T-cell (primary cell): ENCODE measurements at places on chromosomes 12 and 14.

GRCh38 chr12:2214411-2214810 is 161.6 kb downstream of the CACNA1C start:
- H3K4me3 ChIP-seq, result no peak overlapping the region
- no peak for DNase-seq
- no peaks in the 10 kb centered on the region for H3K4me1 ChIP-seq
- H3K27me3 ChIP-seq, result no peaks in the 10 kb centered on the region

GRCh38 chr12:3792623-3793288 is 39.8 kb upstream of the CRACR2A start:
- H3K27ac ChIP-seq, result no peak overlapping the region
- H3K4me3 ChIP-seq, result no peak overlapping the region
- no peaks in the 10 kb centered on the region for H3K4me1 ChIP-seq
- H3K27me3 ChIP-seq, result no peaks in the 10 kb centered on the region
- no peak for DNase-seq

DNA sequence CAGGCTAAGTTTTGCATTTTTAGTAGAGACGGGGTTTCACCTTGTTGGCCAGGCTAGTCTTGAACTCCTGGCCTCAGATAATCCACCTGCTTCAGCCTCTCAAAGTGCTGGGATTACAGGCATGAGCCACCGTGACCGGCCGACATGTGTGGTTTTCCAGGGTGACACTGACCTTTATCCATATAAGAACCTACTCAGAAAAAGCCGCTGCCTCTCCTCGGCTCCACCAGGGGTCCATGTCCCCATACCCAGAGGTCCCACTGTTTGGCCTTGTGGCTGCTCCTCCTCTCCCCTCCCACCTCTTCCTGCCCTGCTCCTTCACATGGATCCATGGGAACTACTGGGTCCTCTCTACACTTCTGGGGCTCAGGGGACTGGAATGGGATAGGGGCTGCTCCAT is 64.6 kb downstream of the PTPN21 start:
- H3K4me1 ChIP-seq, result no peaks in the 10 kb centered on the region
- H3K27me3 ChIP-seq, result peaks cover 18% of the 10 kb centered on the region
- no peak for DNase-seq
- no peaks in the 10 kb centered on the region for H3K36me3 ChIP-seq

GRCh38 chr14:102074415-102074964 is 12.4 kb downstream of the HSP90AA1 start:
- no peak overlapping the region for H3K27ac ChIP-seq
- DNase-seq, result no peak
- no peak overlapping the region for H3K4me3 ChIP-seq
- peaks cover 4% of the 10 kb centered on the region for H3K4me1 ChIP-seq
- peaks cover 9% of the 10 kb centered on the region for H3K36me3 ChIP-seq
- no peaks in the 10 kb centered on the region for H3K27me3 ChIP-seq

DNA sequence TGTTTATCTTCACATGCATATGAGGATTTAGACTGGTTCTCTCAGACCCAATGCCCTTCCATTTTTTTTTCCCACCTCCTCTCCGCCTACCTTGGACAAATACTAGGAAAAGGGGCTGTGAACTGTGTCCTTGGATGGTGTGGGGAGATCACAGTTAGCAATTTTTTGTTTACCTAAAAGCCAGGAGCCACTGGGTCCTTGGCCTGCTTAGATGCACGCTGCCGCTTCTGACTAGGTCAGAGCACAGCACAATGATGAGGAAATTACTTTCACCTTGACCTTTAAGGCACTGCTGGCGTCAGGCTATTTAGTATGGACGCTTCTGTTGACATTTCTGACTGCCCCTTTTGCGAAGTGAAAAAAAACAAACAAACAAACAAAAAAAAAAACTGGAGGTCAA is 1.9 kb downstream of the CCDC38 start:
- no peak overlapping the region for H3K27ac ChIP-seq
- H3K4me3 ChIP-seq, result no peak overlapping the region
- no peaks in the 10 kb centered on the region for H3K36me3 ChIP-seq
- peaks cover 15% of the 10 kb centered on the region for H3K4me1 ChIP-seq

GRCh38 chr12:49730568-49731101 is 10.7 kb upstream of the TMBIM6 start:
- no peaks in the 10 kb centered on the region for H3K27me3 ChIP-seq
- H3K27ac ChIP-seq, result no peak overlapping the region
- no peak overlapping the region for H3K4me3 ChIP-seq
- H3K4me1 ChIP-seq, result no peaks in the 10 kb centered on the region
- H3K36me3 ChIP-seq, result no peaks in the 10 kb centered on the region

DNA sequence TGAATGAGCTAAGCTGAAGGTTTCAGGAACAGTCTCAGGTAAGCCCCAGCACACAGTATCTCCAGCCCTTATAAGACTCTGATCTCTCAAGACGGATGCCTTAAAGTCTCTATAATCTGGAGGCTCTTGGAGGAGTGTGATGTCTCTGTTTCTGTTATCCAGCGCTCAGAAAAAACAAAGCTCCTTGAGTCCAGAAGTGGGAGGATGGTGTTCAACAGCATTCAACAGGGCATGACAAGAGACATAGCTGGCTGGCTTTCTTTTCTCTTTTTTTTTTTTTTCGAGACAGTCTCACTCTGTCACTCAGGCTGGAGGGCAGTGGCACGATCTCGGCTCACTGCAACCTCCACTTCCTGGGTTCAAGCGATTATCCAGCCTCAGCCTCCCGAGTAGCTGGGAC is 31.6 kb upstream of the TESC start:
- no peak overlapping the region for H3K27ac ChIP-seq
- no peak overlapping the region for H3K4me3 ChIP-seq
- H3K36me3 ChIP-seq, result no peaks in the 10 kb centered on the region
- no peak for DNase-seq
- H3K4me1 ChIP-seq, result peaks cover 20% of the 10 kb centered on the region
- H3K27me3 ChIP-seq, result no peaks in the 10 kb centered on the region

GRCh38 chr14:61475316-61475715 is 153.9 kb downstream of the PRKCH start:
- no peaks in the 10 kb centered on the region for H3K27me3 ChIP-seq
- H3K4me1 ChIP-seq, result peaks cover 87% of the 10 kb centered on the region
- DNase-seq, result no peak
- peaks cover 36% of the 10 kb centered on the region for H3K36me3 ChIP-seq
- peak overlapping the region; percentile 99 for H3K27ac ChIP-seq

DNA sequence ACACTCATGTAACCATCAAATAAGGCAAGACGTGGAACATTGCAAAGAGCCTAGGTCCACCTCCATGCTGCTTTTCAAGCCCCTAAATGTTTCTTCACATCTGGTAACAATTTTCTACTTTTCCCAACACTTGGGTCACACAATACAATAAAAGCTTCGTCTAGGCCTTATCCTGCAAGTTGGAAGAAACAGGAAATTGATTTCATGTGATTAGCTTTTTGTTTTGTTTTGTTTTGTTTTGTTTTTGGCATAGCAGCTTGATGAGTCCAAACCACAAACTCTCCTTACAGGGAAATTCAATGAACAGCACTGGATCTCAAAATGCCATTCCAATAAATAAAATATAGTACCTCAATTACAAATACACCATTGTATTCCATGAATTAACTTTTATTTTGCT is 19.3 kb downstream of the TAS2R50 start:
- no peak overlapping the region for H3K27ac ChIP-seq
- no peak overlapping the region for H3K4me3 ChIP-seq
- no peaks in the 10 kb centered on the region for H3K27me3 ChIP-seq
- no peaks in the 10 kb centered on the region for H3K36me3 ChIP-seq
- DNase-seq, result no peak
- no peaks in the 10 kb centered on the region for H3K4me1 ChIP-seq

GRCh38 chr14:39350866-39351265 is 81.4 kb downstream of the FBXO33 start:
- no peaks in the 10 kb centered on the region for H3K4me1 ChIP-seq
- DNase-seq, result no peak
- no peak overlapping the region for H3K4me3 ChIP-seq
- no peaks in the 10 kb centered on the region for H3K27me3 ChIP-seq
- no peak overlapping the region for H3K27ac ChIP-seq

GRCh38 chr14:22052795-22053194 is 379.2 kb upstream of the OR4E1 start:
- H3K4me1 ChIP-seq, result peaks cover 4% of the 10 kb centered on the region
- peak; percentile 1 for DNase-seq
- peak overlapping the region; percentile 0 for H3K4me3 ChIP-seq
- H3K27me3 ChIP-seq, result no peaks in the 10 kb centered on the region

- no peak for DNase-seq
- H3K27ac ChIP-seq, result no peak overlapping the region
- H3K36me3 ChIP-seq, result peaks cover 3% of the 10 kb centered on the region
- H3K4me3 ChIP-seq, result no peak overlapping the region
- no peaks in the 10 kb centered on the region for H3K27me3 ChIP-seq
Measured at GRCh38 chr14:102729825-102730224, 47.4 kb upstream of the TRAF3 start.

DNA sequence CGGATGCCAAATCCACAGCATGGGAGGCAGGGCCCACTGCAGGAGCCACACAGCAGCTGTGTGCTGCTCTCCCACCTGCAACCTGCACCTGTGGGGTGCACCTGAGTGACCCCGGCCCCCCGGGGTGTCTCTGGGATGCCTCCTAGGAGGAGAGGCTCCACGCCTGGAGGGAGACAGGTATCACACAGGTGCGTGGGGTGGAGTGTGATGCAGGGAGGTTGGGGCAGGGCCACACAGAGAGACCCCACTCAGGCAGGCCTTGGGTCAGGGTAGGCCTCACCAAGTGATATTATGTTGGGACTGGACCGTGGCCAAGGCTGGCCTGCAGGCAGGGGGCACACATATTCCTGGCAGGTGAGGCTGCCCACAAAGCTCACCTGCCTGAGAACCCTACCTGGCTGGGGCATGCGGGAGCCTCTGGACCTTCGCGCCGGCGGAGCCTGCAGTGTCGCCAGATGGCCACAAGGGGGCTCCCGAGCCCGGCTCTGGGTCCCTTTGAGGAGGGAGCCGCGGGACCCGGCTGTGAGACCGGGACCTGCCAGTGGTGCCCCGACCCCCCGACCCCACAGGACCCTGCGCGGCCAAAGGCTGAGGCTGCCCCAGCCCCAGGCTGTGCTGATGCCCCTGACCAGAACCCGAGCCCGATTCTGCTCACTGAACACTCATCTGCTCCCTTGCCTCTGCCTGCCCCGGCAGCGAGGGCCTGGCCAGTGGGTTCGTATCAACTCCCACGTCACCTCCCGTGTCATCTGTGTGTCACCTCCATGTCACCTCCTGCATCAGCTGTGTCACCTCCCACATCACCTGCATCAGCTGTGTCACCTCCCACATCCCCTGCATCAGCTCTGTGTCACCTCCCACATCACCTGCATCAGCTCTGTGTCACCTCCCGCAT is 11.4 kb downstream of the TMEM121 start:
- no peaks in the 10 kb centered on the region for H3K27me3 ChIP-seq
- H3K36me3 ChIP-seq, result no peaks in the 10 kb centered on the region
- no peak overlapping the region for H3K27ac ChIP-seq
- peaks cover 8% of the 10 kb centered on the region for H3K4me1 ChIP-seq
- no peak overlapping the region for H3K4me3 ChIP-seq

- no peaks in the 10 kb centered on the region for H3K36me3 ChIP-seq
- no peaks in the 10 kb centered on the region for H3K4me1 ChIP-seq
- H3K4me3 ChIP-seq, result no peak overlapping the region
- H3K27ac ChIP-seq, result no peak overlapping the region
- no peak for DNase-seq
- H3K27me3 ChIP-seq, result no peaks in the 10 kb centered on the region
Measured at GRCh38 chr14:43898687-43899086, 608.4 kb downstream of the FSCB start.

- DNase-seq, result no peak
- H3K27ac ChIP-seq, result no peak overlapping the region
- H3K27me3 ChIP-seq, result no peaks in the 10 kb centered on the region
- peaks cover 12% of the 10 kb centered on the region for H3K4me1 ChIP-seq
Measured at GRCh38 chr12:56520506-56520905, 1.1 kb upstream of the RBMS2 start.

DNA sequence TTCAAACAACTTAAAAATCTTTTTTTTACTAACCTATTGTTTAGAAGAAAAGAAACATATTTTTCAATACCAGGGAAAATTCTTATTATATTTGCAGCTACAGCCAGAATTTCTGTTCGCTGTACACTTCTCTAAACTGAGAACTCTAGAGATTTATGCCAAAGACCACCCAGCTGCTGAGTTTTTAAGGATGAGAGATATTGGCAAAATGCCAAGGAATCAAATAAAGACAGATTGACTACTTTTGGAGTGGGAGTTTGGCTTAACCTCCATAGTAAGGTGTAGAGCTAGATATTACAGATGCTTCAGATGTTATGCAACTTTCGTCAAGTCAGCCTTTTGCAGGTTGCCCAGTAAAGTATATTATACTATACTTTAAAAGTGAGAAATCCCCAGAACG is 71.8 kb downstream of the TTLL5 start:
- no peak overlapping the region for H3K27ac ChIP-seq
- no peaks in the 10 kb centered on the region for H3K4me1 ChIP-seq
- no peaks in the 10 kb centered on the region for H3K36me3 ChIP-seq
- H3K27me3 ChIP-seq, result no peaks in the 10 kb centered on the region
- H3K4me3 ChIP-seq, result no peak overlapping the region
- no peak for DNase-seq

GRCh38 chr12:59115526-59115925 is 195.2 kb upstream of the LRIG3 start:
- H3K4me3 ChIP-seq, result no peak overlapping the region
- H3K27ac ChIP-seq, result no peak overlapping the region
- H3K36me3 ChIP-seq, result no peaks in the 10 kb centered on the region
- no peaks in the 10 kb centered on the region for H3K27me3 ChIP-seq
- no peak for DNase-seq

DNA sequence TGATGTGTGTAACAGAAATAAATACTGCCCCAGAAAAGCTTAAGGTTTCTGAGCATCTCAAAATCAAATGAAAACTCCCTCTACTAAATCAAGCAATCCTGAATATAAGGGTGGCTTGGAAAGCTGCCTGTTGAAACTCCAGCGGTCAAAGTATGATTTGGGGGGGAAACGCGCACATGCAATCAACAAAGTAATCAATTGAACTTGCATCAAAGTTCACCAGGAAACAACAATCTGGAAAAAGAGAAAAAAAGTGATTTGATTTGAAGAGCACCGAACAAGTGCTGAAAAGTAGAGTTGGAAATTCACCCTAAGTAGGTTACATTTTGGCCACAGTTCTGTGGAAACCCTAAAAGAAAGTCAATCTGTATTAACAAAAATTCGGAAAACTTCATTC is 700 bp downstream of the CNIH1 start:
- peak overlapping the region; percentile 48 for H3K4me3 ChIP-seq
- peak overlapping the region; percentile 28 for H3K27ac ChIP-seq
- H3K27me3 ChIP-seq, result no peaks in the 10 kb centered on the region
- peaks cover 16% of the 10 kb centered on the region for H3K4me1 ChIP-seq

- H3K4me1 ChIP-seq, result no peaks in the 10 kb centered on the region
- H3K27ac ChIP-seq, result no peak overlapping the region
- no peak for DNase-seq
- no peak overlapping the region for H3K4me3 ChIP-seq
- H3K36me3 ChIP-seq, result peaks cover 4% of the 10 kb centered on the region
Measured at GRCh38 chr14:59254911-59255545, 66.6 kb downstream of the DAAM1 start.

DNA sequence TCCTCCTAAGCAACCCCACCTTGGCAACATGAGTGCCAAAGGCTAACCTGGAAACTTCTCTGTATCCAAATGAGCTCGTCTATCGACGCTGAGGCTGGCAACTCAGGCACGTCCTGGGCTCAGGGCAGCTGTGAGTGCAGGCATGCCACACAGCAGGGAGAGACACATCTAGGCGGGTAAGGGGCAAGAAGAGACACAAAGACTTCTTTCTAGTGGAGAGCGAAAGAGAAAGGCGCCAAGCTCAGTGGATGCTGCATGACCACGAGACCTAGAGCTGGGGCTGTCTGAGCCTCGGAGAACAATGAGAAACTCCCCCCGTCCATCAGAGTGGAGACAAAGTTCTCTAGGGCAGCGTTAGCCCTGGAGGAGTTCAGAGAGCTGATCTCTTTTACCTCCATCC is 170.4 kb downstream of the CALM1 start:
- DNase-seq, result no peak
- no peaks in the 10 kb centered on the region for H3K4me1 ChIP-seq
- no peak overlapping the region for H3K27ac ChIP-seq
- H3K27me3 ChIP-seq, result no peaks in the 10 kb centered on the region
- H3K4me3 ChIP-seq, result no peak overlapping the region
- H3K36me3 ChIP-seq, result no peaks in the 10 kb centered on the region
